ENCODE measurements at places on chromosomes 1 and 21.
A peak's percentile ranks its signal among the peaks of the same experiment; 100 is the strongest.

DNA sequence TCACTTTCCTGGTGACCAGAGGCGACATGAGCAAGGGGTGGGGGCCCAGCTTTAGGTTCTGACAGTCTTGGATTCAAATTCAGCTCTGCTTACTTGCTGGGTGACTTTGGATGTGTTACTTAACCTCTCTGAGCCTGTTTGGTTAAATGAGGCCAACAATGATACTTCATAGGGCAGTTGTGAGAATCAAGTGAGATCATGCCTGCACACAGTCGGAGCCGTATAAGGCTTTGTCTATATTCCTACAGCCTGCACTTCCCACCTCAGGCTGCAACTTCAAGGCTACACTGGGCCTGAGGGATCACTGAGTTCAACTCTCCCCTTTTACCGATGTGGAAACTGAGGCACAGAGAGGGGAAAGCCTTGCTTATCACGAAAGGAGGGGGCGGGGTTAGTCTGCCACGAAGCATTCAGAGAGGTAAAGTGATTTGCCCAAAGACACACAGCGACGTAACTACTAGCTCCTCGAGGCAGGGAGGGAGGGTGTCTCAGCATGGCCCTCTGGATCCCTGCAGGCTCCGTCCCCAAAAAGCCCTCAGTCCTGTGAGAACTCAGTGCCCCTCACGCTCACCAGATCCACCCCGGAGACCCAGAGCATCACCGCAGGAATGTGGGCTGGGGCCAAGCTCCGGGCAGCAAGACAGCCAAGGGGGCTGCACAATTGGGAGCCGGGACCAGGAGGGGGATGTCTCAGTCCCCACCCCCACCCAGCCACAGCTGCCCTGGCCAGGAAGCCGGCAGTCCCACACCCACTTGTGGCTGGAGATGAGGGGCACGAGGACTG is 25.0 kb downstream of the SDC3 start:
- no peak for DNase-seq

DNA sequence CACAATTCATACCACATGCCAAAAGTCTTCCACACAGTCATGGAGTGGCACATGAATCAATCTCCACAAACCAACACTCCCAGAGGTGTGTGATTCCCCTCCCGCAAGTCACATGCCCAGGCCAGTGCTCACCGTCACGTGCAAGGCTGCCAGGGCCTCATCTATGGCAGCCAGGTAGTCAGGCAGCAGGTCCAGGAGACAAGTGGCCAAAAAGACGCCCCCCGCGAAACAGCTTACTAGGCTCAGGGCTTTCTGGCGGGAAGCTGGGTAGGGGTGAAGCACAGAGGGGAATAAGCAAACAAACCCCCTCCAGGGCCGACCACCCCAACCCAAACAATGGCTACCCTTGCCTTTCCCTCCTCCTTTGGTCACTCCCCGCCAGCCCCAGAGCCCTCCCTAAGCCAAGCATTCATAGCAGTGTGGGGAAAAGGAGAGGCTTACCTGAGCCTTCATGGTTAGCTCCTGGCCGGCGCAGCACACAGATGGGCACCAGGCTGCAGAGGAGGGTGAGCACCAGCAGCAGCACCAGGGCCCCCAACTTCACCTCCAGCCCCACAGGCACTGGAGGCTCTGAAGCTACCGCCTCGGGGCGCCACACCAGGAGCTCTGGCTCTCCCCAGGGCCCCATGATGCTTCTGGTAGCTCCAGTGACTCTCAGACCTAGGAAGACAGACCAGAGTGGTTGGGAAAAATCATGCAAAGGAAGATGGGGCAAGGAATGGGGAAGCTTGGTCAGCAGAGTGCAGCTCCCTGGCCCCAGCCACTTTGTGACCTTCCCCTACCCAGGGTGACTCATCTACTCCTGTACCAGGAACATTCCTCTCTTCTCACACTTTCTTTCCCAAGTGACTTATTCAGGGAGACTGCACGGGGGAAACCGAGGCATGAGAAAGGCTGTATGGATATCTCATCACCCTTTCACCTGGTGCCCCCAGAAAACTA is 978 bp downstream of the SLC39A1 start:
- no peak for DNase-seq

DNA sequence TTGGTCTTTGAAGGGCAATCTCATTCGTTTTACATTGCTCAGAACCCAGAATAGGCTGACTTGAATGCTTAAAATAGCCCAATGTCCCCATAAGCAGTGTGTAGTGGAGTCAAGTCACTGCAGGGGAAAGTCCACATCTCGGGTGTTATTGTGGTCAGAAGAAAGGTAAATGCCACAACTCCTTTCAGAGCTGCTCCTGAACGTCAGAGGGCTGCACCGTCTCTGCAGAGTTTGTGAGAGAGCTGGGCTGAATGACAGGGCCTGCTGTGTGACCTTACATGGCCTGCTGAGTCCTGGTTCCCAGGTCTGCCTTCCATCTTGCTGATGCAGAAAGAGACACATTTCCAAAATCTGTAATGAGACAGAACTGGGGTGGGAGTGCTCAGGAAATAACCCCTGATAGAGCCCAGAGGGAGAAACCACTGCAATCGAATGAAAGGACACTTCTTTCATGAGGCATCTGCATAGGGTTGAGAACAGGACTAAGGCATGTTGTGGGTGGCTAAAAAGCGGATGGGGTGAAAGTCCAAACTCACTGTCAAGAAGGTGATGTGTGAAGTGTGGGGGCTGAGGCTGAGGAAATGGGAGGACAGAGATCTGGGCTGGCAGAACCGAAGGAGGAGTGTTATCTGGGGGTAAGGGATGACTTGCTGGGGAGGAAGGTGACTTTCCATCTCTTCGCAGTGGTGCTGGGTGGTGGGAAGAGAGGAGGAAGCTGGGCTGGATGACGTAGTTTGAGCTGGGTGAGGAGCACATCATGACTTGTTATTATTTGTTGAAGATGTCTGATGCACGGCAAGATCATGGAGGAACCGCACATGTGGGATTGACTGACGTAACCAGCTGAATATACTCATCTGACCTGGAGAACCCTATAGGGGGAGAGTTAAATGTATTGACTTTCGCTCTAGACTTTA is 33.7 kb downstream of the XCL2 start:
- no peak for DNase-seq

DNA sequence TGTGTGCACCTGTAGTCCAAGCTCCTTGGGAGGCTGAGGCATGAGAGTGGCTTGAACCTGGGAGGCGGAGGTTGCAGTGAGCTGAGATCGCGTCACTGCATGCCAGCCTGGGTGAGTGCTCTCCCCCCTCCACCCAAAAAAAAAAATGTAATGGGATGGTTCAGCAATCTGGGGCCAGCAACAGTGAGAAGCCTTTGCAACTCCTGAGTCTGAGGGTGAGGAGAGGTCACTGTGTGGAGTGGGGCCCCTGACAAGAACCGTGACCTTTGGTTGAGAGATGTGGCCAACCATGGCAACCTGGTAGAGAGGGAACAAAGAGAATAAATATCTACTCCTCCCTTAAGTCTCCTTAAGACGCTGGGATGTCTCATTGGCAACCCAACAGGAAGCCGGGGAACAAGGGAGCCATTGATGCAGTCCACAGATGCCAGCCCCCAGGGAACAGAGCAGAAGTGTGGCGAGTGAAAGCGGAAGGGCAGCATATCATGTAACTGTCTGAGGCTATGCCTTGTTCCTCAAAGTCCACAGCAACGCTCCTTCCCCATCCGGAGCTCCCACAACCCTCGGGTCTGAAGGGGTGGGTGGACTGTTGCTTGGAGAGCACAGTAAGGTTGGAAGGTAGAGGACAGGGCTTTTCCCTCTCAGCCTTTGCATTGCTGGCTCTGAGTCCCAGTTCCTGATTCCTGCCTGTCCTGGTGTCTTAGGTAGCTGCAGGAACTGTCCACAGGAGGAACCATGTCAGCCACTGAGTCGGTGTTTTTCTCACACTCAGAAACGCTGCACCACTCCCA is 8.3 kb downstream of the TRNP1 start:
- DNase-seq = no peak

DNA sequence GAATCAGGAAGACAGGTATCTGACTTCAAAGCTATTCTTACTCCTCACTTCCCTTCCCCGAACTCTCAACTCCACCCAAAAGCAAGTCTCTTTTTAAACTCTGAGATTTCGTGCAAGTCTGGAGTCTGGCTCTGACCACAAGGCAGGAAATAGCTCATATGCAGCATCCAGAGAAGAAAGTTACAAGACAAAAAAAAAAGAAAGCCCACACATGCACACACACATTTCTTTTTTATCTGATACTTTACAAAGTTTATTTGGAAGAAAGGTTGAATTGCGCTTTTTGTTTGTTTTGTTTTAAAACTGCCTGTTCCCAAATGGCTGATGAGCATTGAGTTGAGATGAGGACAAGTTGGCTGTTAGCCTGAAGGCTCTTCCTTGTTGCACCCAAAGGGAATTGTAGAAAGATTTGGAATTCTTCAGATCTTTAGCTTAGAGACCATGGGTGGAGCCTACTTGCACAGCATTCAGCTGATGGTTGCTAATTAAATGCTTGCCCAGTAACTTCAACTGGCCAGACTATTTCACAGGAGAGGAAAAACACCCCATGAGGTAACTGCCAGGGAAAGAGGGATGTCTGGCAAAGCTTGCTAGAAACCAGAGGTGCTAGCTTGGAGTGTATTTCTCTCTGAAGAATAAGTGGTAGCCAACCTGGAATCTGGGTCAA is 490.3 kb downstream of the TTLL7 start:
- no peak for DNase-seq

GRCh38 chr1:171248841-171249240 is 547 bp downstream of the FMO1 start:
- DNase-seq = no peak

GRCh38 chr1:22120469-22120790 is 22.5 kb downstream of the WNT4 start:
- DNase-seq = no peak

DNA sequence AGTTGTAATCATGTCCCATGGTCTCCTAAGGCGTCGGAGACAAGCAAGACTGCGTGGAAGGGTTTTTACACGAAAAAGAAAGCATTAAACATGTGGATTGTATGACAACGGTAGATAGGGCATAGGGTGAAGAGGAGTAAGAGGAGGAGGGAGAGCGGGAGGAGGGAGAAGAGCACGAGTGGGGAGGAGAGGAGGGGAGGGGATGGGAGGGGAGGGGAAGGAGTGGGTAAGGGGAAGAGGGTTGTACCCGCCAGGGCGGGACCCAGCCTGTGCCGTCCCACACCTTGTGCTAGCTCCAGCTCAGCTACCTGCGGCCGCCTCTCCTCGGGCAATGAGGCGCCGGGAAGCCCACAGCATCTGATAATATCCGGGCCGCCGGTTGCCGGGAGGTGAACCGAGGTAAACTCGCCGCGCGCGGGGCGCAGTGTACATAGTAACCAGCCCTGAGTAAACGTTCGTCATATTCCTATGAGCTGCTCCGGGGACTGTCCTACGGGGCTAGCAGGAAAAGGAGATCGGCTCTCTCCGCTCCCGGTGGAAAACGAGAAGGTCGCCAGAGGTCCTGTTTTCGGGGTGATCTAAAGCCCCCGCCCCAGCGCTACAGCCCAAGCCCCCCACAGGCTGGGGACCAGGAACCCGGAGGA is 449 bp upstream of the RCAN3 start:
- DNase-seq = peak; percentile 5

DNA sequence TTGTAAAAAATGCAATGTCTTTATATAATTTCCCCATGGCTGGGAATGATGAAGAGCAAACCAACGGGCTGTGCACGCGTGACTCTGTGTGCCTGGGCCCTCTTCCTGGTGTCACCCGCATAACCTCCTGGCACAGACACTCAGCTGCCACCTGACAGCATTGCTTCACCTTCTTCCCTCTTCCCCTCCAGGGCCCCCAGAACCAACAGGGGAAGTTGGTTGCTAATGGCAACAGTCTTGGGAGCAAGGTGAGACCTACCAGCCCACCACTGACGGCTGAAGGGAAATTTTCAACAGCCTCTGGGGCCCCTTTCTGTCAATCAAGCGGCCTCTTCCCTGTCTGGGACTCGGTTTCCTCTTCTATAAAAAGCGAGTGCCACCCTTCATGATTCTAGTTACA is 33.2 kb downstream of the SSBP3 start:
- DNase-seq = no peak

DNA sequence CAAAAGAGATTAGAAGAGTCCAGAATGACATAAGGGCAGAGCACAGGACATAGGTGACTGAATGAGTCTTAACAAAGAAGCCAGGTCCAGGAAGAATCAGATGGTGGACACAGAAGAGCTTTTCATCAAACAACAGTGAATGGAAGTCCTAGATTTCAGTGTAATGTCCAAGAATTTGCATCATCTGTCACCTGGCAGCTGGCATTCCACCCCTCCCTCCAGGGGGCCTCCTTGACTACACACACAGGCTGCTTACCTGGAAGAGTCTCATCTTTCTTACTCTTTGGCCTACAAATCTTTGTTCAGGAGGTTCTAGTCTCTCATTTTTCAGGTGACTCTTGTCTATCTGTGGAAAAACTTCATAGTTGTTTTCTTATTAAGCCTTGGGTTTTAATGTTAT is 36.2 kb downstream of the GORAB start:
- DNase-seq = no peak

DNA sequence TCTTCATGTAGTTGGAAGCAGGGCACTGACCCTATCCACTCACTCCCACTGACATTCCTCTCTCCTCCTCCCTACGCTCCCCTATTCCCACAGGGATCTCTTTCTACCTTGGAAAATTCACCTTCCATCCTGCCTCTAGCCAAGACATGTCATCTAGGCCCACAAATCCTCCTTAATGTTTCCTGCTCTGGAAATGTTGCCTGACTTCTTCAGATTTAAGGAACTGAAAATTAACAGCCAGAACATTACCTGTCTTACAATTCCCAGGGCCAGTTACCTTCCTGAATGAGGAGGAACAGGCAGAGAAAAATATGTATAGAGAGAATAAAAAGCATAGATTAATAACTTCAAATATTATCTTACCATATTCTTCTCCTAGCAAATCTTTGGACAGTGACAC is 147.3 kb downstream of the MRPL39 start:
- no peak for DNase-seq

DNA sequence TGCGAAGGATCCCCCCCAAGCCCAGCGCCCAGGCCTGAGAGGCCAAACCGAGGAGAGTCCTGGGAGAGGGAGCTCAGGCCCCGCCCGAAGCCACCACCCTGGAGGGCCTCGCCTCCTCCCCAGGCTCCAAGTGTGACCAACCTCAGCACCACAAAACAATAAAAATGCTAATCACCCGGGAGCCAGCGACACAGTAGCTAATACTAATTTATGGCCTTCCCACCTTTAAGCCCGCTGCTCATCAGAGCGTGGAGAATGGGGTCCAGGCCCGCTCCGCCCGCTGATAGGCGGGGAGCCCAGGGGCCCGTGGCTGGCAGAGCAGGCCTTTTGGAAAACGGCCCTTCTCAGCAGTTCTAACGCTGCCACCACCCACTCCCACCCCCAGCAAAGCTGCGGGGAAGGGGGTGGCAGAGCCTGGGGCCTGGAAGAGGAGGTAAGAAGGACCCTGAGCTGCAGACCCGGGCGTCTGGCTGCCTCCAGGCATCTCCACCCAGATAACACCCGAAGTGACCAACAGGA is 20.4 kb upstream of the TAS1R2 start:
- DNase-seq = no peak

- no peak for DNase-seq
Measured at GRCh38 chr1:2539312-2539907, 9.3 kb upstream of the HES5 start.

GRCh38 chr1:22053017-22053860 is 730 bp downstream of the CDC42 start:
- DNase-seq = peak; percentile 60

- DNase-seq = no peak
Measured at GRCh38 chr1:19559641-19560040, 74.3 kb upstream of the CAPZB start.

Measured in hematopoietic multipotent progenitor cell treated with erythropoietin and hydrocortisone succinate and interleukin-3 and kit ligand, for 15 days (in vitro differentiated cells).